ENCODE measurements at places on chromosomes 7 and 10. TPM values are rescaled to one million over a fixed set of nuclear protein-coding genes. Genes with fewer than 3 reads are reported as not detected.

The TUBAL3 gene
- not detected for total RNA-seq

DNA sequence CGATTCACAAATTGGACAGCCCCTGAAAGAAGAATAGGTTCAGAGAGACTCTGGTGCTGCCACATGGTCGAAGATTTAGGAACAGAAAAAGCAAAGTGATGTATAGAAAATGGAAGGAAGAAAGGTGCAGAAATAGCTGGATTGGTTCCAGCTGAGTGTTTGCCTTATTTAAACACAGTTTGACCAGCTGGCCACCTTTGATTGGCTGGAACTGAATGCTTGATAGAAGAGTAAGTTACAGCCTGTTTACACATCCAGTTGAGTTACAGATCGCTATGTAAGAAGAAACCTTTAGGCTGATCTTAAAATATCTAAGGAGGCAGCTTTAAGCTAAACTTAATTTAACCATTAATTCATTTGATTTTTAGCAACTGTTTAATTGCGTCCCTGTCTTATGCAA is 40.3 kb upstream of the KAT6B start:
- no peak for DNase-seq

DNA sequence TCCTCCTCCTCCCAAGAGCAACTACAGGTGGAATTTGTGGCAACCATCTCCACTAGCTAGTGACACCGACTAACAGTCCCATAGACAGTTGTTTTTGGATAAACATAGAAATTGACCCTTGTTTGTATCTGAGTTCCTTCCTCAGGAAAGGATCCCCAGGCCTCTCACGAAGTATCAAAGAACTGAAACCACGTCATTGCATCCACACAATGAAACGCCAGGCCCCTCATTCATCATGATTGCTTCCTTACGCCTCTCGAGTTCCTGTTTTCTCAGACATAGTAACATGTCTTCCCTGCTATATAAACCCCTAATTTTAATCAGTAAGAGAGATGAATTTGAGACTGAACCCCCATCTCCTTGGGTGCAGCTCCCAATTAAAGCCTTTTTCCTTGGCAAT is 18.1 kb downstream of the SLC35G1 start:
- no peak for DNase-seq

The DNAJC1 gene
- total RNA-seq = 12.9 TPM

The FAM24B gene
- total RNA-seq = 21.3 TPM

The LRRC18 gene
- not detected for total RNA-seq

DNA sequence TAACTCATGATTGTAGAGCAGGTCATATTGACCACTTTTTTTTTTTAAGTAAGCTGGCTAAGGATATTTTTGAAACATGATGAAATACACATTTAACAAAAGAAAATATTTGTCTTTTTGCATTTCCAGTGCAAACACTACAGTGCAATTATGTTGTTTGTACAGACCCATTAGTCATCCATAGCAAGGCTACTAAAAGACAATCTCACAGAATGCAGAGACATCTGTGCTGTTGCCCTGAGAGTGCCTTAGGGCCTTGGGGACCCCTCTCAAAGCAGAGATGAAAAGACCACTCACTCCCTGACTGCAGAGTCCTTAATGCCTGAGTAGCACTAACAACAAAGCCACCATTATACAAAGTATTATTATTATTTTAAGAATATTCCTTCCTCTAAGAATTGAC is 104.5 kb downstream of the NRCAM start:
- DNase-seq = no peak

DNA sequence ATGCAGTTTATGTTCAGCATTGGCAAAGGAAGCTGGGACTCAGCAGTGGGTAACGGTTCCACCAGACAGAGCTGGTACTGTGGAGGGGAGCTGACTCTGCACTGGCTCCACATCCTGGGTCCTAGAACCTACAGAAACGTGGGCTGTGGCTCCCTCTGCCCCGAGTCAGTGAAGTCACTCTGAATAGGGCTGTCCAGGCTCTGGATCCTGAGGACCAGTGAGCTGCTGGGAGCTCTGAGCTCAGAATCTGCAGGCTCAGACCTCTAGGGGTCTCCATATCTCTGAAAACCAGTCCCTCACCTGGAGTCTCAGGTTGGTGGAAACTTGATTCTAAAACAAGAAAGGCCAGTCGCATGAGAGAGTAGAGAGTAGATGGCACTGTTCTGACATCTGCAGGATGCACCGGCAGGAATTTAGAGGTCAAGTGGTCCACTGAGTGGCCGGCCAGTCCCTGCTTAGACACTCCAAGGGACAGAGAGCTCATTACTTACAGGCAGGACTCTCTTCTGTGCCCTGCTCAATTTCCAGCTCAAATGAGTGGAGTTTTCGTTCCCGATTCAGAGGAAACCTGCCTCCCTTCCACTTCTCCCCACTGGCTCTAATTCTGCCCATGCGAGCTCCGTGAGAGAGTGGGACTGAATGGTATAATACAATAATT is 18.6 kb downstream of the NPFFR1 start:
- DNase-seq = no peak

DNA sequence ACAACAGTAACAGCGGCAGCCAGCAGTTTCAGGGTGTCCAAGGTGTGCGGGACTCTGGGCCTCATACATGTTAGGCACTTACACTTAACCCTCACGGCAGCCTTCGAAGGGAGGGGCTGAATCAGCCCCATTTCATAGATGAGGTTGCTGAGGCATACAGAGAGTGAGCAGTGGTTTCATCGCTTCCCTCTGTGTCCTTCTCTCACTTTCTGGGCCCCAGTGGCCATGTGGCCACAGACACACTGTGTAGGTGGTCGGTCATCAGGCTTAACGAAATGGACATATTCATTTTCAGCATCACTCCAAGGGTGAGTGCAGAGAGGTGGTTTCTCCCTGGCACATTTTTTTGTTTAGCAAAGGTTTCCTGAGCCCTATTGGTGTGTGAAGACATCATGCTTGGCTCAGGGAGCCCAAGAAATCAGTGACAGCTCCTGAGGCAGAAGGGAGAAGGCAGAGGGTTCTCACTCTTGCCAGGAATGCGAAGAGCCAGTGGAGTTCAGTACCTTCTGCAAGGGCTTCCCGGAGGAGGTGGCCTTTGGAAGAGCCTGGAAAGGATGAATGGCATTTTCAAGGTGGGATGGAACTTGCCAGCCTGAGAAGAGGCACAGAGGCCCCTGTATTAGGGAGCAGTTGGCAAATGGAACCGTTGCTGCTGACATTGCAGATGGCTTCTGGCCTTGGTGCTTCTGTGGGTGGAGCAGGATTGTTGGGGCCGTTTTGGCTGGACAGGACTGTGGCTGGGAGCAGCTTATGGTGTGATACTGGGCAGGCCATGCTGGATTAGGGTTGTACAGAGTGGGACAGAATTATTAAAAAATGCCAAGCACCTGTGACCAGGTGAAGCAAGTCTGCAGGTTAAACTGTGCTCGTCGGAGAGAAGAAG is 61.7 kb upstream of the PPIF start:
- no peak for DNase-seq

GRCh38 chr10:21078410-21079329 is 181.6 kb upstream of the NEBL start:
- DNase-seq = peak; percentile 41

GRCh38 chr7:114099337-114099736 is 180.5 kb upstream of the PPP1R3A start:
- no peak for DNase-seq

DNA sequence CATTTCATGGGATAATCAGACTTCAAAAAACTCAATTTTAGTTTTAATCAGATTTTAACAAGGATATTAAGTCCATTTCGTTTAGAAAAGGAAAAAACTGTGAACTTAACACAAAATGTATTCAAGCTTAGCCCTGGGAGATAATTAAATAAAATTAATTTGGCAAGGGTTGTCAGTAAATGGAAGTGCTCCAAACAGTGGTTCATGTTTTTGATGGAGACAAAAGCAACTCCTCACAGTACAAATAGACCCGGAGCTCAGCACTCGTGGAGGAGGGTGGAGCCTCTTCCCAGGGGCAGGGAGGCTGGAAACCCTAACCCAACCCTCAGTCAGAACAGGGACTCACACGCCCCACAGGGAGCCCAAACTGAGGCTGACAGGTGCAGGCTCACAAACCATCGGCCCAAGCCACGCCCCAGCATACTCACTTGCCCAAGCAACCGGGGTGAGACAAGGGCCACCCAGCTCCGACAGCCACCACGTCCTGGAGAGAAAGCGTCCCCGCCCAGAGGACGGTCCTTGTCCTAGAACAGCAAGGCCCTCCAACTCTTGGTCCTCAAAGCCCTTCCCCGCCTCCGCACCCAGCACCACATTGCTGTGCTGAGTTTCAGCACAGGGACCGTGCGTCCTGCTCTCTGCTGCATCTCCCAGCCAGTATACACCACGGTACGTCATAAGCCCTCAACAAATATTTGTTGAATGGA is 39.8 kb downstream of the MAD1L1 start:
- DNase-seq = no peak

The CUZD1 gene
- total RNA-seq = 2.9 TPM

DNA sequence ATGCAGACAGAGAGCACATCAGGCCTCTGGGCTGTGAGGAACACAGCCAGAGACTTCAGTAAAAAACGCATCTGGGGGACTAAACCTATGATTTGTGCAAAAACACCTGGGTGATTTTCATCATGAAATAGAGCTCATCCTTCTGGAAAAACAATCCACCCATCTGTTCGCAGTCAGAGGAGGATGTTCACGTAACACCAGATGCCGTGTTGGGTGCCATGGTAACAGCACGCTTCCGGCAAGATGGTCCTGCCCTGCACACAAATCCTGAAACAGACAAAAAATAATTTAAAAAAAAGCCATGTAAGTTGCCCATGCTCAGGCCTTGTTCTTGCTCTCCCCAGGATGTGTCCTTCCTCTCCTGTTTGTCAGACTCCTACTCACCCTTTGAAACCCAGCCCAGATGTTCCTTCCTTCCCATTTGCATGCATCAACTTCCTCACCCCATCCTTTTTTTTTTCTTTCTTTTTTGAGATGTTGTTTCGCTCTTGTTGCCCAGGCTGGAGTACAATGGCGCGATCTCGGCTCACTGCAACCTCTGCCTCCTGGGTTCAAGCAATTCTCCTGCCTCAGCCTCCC is 28.3 kb upstream of the GNA12 start:
- DNase-seq = no peak

The CYP3A4 gene
- total RNA-seq = 0.15 TPM

The NPSR1 gene
- total RNA-seq = not detected

The BTBD16 gene
- 0.82 TPM for total RNA-seq

The CFAP69 gene
- 0.51 TPM for total RNA-seq

GRCh38 chr7:47509571-47509970 is 72.3 kb downstream of the TNS3 start:
- DNase-seq = no peak

The CTAGE15 gene
- total RNA-seq = 0.46 TPM
